ENCODE measurements at places on chromosomes 12 and 14.

GRCh38 chr12:54725233-54725843 lies 77.2 kb upstream of the DCD start:
- DNase-seq, result no peak

GRCh38 chr14:63283884-63284248 lies 34.9 kb downstream of the GPHB5 start:
- no peak for DNase-seq

DNA sequence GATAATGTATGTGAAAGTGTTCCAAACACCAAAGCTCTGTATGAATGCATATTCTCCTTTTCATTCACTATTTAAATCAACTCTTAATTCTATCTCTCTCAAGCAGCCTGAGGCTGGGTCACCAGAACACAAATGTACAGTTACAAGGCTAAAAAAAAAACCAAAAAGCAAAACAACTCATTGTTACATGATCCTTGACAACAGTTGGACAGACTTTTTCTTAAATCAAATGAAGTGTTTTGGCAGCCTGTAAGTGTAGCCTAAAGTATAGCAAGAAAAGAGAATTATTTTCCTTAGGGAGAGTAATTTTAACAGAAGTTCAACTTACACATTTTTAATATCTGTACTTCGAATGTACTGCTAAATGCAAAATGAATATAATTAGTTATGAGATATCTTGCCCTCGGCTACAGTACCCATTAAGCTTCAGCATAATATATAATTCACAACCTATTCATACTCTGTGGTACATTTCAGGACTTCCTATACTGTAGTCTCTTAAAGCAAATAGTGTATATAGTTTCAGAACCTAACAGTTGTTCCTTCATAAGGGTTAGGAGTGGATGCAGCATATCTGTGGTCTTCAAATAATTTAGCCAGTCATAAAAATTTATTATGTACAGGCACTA lies 214.0 kb upstream of the BTG1 start:
- no peak for DNase-seq

DNA sequence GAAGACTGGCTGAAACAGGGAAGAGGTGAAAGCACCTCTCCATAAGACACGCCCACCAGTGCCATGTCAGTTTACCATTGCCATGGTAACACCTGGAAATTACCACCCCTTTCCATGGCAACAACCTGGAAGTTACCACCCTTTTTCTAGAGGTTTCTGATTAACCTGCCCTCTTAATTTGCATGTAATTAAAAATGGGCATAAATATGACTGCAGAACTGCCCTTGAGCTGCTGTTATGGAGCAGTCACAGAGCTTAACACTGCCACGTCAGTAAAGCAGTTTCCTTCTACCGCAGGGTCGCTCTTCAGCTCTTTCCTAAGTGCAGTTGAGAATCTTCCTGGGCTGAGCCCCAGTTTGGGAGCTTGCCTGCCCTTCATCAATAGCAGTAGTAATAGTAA lies 55.2 kb downstream of the RASSF3 start:
- DNase-seq, result no peak

GRCh38 chr14:40393143-40393542 lies 960.9 kb upstream of the FBXO33 start:
- no peak for DNase-seq

- DNase-seq, result no peak
Observed at GRCh38 chr14:92923744-92924103, 774 bp downstream of the CHGA start.

DNA sequence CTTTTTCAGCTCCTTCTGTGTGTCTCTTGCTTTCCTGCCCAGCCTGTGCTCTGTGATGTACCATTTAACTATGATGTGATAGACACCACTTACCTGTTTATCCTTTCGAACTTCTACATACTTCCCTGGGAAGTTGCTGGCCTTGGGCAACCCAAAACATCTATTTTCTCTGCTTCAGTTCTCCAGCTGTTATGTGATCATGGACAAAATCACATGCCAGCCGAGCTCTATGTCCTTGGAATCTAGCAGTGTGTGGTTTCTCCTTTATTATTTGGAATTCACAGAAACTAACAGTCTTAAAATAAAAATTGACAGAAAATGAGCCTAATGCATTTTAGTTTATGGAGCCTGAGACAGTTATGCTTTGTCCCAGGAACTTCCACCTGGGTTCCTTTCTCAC lies 22.9 kb downstream of the BMAL2 start:
- DNase-seq, result no peak

- DNase-seq, result no peak
Observed at GRCh38 chr12:62898526-62898925, 36.4 kb downstream of the PPM1H start.

GRCh38 chr12:66573605-66574004 lies 105.3 kb downstream of the GRIP1 start:
- no peak for DNase-seq

GRCh38 chr12:56082967-56083366 lies 3.0 kb downstream of the ERBB3 start:
- DNase-seq, result peak; percentile 82

- no peak for DNase-seq
Observed at GRCh38 chr12:104575442-104576186, 118.9 kb downstream of the CHST11 start.

- no peak for DNase-seq
Observed at GRCh38 chr12:131218026-131218922, 264.6 kb downstream of the ADGRD1 start.

GRCh38 chr12:74781991-74782485 lies 244.4 kb downstream of the ATXN7L3B start:
- DNase-seq, result no peak

- DNase-seq, result peak; percentile 66
Observed at GRCh38 chr12:121326996-121327674, 25.1 kb downstream of the ANAPC5 start.

GRCh38 chr14:36134038-36134437 lies 42.5 kb downstream of the PTCSC3 start:
- no peak for DNase-seq

GRCh38 chr12:43396671-43397070 lies 155.3 kb downstream of the ADAMTS20 start:
- no peak for DNase-seq

DNA sequence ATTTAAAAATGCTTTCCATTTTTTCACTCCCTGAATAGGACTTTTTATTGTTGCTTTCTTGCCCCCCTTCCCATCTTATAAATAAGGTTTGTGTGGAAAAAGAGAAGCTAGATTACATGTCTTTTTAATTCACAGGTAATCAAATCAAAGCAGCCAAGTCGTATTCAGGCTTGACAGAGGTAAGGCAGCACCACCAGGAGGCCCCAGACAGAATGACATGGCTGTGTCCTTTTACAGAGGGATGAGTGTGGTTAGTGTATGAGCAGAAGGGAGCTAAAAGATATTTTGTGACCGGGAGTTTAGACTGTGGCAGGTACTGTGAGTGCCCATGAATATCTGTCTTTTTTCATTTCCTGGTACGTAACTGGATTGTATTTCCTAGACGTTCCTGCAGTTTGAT lies 596.1 kb downstream of the ETNK1 start:
- no peak for DNase-seq

DNA sequence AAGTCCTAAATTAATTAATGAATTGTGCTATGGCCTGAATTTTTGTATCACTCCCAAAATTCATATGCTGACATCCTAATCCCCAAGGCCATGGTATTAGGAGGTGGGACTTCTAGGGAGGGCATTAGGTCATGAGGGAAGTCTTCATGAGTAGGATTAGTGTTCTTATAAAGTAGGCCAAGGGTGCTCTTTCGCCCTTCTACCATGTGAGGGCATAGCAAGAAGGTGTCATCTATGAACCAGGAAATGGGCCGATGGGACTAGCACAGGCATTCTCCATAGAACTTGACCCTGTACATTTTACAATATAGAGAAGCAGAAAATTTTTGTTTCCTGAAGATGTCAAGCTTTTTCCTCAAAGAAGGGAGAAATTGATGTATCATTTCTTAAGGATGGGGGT lies 12.5 kb downstream of the SYT10 start:
- DNase-seq, result no peak

DNA sequence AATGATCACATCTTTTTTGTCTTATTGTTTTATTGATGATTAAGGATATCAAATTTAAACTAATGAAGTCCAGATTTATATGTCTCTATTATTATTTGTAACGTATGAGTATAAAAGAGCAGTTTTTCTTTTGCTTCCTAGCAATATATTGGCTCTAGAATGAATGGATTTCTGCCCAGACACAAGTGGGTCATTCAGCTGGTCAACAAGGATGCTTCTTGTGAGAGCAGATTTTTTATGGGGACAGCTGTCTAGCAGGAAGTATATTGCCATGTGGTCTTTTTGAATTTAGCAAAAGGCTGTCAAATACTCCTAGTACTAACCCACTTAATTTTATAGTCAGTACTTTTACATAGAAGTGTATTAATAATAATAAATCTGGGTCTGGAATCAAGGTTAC lies 1071.1 kb upstream of the FLRT2 start:
- DNase-seq, result no peak

- no peak for DNase-seq
Observed at GRCh38 chr14:43449291-43449690, 1057.8 kb downstream of the FSCB start.

DNA sequence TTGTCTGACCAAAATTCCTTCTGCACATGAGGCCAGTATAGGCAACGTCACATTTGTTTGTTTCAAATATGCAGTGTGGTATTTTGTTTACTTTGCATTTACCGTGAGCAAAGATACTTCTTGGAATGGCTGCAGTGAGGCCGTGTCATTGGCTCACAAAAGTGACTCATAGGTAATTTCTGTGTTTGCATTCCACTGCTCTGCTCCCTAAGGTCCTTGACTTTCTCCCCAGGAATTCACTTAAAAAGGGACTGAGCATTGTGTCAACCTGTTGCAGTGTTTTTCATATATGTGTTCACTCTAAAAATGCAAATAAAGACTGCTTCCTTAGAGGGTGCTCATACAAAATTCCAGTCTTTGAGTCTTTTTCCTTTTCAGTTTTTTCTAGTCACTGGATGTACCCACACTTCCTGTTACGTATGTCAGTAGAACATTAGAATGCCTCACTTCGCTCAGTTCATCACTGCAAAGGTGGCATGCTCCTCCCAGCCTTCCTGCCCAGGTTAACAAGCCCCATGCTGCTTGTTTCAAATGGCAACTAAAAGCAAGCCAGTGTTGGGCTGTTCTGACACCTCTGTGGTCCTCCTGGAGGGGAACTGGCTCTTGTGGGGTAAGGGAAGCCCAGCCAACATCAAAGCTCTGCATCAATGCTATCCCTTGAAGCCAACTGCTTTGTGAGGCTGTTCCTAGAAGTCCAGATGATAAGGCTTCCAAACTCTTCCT lies 9.1 kb downstream of the C12orf76 start:
- no peak for DNase-seq

- DNase-seq, result no peak
Observed at GRCh38 chr14:30779210-30779609, 95.1 kb upstream of the COCH start.

DNA sequence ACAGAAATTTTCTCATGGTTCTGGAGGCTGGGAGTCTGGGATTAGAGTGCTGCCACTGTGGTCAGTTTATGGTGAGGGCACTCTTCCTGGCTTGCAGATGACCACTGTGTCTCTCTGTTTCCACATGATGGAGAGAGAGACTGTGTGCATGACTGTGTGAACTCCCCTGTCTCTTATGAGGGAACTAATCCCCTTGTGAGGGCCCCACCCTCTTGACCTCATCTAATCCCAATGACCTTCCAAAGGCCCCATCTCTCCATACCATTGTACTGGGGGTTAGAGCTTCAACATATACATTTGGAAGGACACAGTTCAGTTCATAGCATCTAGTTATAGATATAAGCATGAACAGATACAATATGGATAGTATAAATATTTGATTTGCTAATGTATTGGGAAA lies 31.7 kb downstream of the ANO6 start:
- DNase-seq, result no peak

GRCh38 chr12:32834122-32834521 lies 62.5 kb downstream of the PKP2 start:
- DNase-seq, result no peak

DNA sequence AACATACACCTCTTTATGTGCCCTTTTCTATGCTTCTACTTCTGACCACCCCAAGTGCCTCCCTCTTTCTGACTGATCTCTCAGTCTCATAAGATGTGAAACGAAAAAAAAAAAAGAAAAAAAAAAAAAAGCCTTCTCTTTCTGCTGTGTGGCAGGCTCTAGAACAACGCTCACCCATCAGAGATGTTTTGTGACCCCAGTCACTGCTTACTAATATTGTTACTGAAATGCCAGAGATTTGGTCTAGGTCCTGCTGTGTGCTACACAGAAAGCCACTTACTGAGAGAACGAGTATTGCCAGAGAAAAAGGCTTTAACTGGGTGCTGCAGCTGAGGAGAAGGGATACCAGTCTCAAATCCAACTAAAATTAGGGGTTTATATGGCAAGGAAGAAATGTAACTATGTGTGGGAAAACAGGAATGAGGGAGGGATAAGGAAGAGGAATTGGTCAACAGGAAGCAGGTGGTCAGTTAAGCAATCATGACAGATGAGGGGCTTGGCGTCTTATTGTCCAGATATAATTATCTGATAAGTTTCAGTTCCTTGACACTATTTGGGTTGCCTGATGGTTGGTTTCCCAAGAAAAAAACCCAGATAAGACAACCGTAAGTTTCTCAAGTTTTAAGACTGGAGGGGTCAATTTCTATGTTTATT lies 149.0 kb downstream of the NAV3 start:
- no peak for DNase-seq

- DNase-seq, result no peak
Observed at GRCh38 chr14:59897757-59898383, 22.1 kb upstream of the LRRC9 start.

All from occipital lobe (tissue), 3 donors.